Substantia nigra (tissue), 51 donors: ENCODE measurements at places on chromosomes 3 and 15.

DNA sequence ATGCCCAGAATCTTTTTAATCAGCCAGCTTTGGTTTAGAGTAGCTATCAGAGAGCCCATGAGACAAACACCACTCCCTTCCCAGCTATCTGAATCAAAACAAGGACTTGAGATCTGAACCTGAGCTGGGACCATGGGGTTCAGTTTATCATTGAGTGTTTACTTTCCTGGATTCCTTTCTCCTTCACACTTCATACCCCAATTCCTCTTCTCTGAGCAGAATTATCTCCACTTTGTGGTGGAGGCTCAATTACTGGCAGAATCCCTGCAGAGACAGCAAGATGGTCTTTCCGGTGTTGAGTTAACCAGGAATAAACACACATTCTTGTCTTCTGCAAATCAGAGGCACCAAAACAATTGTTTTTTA, 102.4 kb downstream of the RPL22L1 start:
- DNase-seq, result no peak

DNA sequence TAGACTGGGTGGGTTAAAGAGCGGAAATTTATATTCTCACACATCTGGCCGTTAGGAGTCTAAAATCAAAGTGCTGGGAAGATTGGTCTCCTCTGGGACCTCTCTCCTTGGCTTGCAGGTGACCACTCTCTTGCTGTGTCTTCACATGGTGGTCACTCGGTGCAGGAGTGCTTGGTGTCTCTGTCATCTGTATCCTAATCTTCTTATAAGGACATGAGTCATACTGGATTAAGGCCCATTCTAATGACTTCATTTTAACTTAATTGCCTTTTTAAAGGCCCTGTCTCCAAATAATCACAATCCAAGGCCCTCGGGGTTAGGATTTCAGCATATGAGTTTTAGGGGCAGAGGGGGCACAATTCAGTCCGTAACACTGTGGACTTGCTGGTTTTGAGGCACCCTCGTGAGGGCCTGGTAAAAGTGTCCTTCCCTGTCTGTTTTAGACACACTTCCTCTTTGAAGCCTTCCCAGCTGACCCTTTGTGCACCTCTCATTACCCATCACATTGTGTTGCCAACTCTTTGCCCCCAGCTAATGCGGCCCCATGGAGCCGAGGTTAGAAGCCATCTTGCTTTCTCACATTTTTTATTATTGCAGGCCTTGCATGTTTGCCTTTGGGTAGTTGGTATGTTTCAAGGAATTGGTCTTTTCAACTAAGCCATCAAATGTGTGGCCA, 3.2 kb downstream of the XYLB start:
- no peak for DNase-seq

GRCh38 chr3:130316169-130316568, 29.3 kb upstream of the COL6A5 start:
- DNase-seq, result no peak

- DNase-seq, result no peak
Observed at GRCh38 chr15:33808720-33809457, 159.4 kb upstream of the CHRM5 start.

- no peak for DNase-seq
Observed at GRCh38 chr3:192422997-192423342, 304.4 kb downstream of the FGF12 start.

- DNase-seq, result no peak
Observed at GRCh38 chr3:139671107-139671506, 6.7 kb downstream of the NMNAT3 start.
